ENCODE measurements at places on chromosomes 4 and X.
A peak's percentile ranks its signal among the peaks of the same experiment; 100 is the strongest.

DNA sequence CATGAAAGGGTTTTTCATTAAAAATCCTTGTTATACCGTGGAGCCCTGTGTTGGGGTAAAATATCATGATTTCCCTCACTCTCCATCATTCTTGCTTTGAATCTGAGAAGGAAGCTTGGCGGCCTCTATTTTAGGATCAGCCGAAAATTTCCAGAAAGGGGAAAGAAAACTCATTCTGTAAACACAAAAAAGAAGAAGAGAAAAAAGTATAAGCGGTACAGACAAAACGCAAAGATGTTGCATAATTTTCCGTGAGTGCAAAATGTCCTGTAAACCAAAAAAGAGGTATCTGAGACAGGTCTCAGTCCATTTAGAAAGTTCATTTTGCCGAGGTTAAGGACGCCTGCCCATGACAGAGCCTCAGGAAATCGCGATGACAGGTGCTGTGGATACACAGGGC is 5.3 kb downstream of the CSF2RA start:
- no peak for DNase-seq

GRCh38 chrX:70313503-70313902 is 23.6 kb downstream of the KIF4A start:
- no peak for DNase-seq

DNA sequence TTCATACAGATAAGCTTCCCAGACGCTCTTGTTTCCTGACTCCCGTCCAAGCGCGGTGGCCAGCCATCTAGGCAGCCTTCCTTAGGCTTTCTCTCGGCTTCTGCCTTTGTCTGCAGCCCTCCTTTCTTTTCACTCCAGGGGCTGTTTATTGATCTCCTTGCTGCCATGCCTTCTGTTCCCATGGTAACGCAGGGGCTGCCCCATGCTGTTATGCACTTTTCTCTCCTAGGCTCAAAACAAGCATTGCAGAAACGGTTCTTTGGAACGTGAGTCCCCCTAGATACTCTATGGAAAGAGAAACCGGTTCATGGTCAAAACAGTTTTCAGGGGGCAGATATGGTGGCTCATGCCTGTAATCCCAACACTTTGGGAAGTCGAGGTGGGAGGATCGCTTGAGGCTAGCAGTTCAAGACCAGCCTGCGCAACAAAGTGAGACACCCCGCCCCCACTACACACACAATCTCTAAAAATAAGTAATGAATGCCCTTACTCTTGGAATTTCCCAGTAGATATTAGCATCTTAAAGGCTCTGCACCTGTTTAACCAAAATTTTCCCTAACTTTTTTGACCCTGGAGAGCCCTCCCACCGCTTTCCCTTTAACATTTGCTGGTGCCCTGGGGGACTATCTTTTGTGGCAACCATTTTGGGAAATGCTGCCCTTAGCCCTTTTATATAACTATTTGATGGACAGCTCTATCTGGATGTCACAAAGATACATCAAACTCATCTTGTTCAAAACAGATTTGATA is 53.9 kb upstream of the ZNF157 start:
- DNase-seq: no peak

GRCh38 chr4:185839194-185839712 is 27.3 kb upstream of the SORBS2 start:
- no peak for DNase-seq

DNA sequence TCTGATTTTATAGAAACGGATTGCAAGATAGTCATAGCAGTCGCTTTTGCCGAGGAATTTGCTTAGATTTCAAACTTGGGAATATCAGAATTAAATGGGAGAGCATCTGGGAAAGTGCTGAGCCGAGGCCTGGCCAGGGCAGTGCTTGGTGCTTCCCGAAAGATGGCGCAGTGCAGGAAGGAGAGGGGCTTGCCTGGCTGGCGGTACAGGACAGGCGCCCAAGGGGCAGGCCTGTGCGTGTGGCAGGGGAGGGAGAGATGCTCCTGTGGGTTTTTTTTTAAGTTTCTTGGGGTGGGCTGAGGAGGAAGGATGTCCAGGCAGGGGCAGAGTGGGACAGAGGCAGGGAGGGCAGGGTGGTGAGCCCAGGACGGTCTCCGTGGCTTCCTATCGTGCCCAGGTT is 241.1 kb downstream of the AFAP1 start:
- DNase-seq: no peak

DNA sequence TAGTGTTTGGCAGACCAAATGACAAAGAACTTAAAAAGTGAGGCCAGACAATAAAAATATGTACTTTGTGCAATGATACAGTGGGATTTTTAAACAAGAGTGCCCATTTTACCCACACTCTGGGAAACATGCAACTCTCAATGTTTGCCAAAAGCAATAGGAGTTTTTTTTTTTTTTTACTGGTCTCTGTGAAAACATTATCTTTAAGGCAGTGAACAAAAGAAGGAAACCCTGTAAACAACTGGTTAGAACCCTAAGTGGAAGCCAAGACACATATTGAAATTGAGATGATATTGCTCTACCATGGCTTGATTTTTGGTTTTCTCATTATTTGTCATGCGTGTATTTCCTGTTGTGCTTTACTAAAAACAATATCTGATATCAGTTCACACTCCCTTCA is 67.2 kb upstream of the PPP3CA start:
- no peak for DNase-seq

DNA sequence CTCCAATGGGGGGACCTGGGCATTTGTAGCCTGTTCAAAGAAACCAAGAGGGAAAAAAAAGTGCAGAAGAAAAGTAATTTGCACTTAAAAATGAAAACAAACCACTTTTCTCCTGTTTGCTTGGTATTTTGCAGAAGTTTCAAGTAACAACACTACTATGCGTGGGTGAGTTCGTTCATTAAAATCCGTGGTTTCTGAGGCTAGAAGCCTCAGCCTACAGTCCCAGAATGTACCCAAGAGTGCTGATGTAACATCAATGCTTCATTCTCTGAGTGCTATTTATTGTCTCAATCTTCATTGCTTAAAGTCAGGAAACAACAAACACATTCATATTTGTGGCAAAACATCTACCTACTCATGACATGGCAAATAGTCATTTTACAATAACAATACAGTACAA is 29.2 kb downstream of the LGI2 start:
- no peak for DNase-seq

GRCh38 chr4:88033309-88033708 is 25.9 kb downstream of the PKD2 start:
- peak; percentile 33 for DNase-seq

DNA sequence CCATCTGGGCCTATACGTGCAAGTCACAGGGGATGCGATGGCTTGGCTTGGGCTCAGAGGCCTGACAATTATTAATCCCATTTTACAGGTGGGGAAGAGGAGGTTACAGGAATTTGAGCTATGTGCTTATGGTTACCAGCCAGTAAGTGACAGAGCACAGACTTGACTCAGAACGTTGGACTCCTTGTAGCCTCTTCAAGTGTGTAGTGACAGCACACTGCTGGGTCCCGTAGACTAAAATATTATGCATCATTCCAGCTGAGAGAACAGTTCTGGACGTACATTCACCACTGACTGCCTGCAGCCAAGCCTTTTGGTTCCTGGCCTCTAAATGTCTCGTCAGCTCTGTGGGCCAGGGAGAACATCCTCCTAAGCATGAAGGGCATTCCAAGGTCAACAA is 314.5 kb downstream of the GPAT3 start:
- no peak for DNase-seq

Data from CD4-positive, alpha-beta T cell treated with Interleukin-17A for 4 hours (primary cell).